ENCODE measurements at places on chromosomes 1 and 21. TPM values are rescaled to one million over a fixed set of nuclear protein-coding genes. Genes with fewer than 3 reads are reported as not detected.

GRCh38 chr1:147618077-147618569, 52.2 kb downstream of the ACP6 start:
- peak overlapping the region; percentile 2 for H3K4me3 ChIP-seq
- H3K27me3 ChIP-seq, result no peaks in the 10 kb centered on the region
- H3K36me3 ChIP-seq, result peaks cover 67% of the 10 kb centered on the region
- peak overlapping the region; percentile 79 for H3K27ac ChIP-seq
- DNase-seq, result peak; percentile 70

- no peak overlapping the region for H3K4me3 ChIP-seq
- DNase-seq, result no peak
- H3K4me1 ChIP-seq, result no peaks in the 10 kb centered on the region
- no peaks in the 10 kb centered on the region for H3K36me3 ChIP-seq
Measured at GRCh38 chr1:7264101-7264500, 478.8 kb downstream of the CAMTA1 start.

- no peak overlapping the region for H3K4me3 ChIP-seq
- H3K4me1 ChIP-seq, result no peaks in the 10 kb centered on the region
- DNase-seq, result no peak
- no peaks in the 10 kb centered on the region for H3K27me3 ChIP-seq
- H3K36me3 ChIP-seq, result no peaks in the 10 kb centered on the region
Measured at GRCh38 chr1:57474137-57474750, 50.4 kb upstream of the DAB1 start.

- no peak overlapping the region for H3K27ac ChIP-seq
- DNase-seq, result no peak
- no peaks in the 10 kb centered on the region for H3K4me1 ChIP-seq
- H3K27me3 ChIP-seq, result peaks cover 11% of the 10 kb centered on the region
Measured at GRCh38 chr1:60891281-60891680, 191.1 kb upstream of the NFIA start.

GRCh38 chr1:234659538-234659937, 49.6 kb upstream of the IRF2BP2 start:
- H3K27ac ChIP-seq, result no peak overlapping the region
- DNase-seq, result no peak
- peaks cover 5% of the 10 kb centered on the region for H3K4me1 ChIP-seq
- H3K27me3 ChIP-seq, result peaks cover 1% of the 10 kb centered on the region
- H3K4me3 ChIP-seq, result no peak overlapping the region

The CCDC30 gene
- total RNA-seq, result 1.6 TPM

GRCh38 chr1:215045698-215046308, 36.7 kb upstream of the KCNK2 start:
- no peak overlapping the region for H3K4me3 ChIP-seq
- H3K4me1 ChIP-seq, result no peaks in the 10 kb centered on the region
- no peaks in the 10 kb centered on the region for H3K27me3 ChIP-seq
- H3K36me3 ChIP-seq, result no peaks in the 10 kb centered on the region

DNA sequence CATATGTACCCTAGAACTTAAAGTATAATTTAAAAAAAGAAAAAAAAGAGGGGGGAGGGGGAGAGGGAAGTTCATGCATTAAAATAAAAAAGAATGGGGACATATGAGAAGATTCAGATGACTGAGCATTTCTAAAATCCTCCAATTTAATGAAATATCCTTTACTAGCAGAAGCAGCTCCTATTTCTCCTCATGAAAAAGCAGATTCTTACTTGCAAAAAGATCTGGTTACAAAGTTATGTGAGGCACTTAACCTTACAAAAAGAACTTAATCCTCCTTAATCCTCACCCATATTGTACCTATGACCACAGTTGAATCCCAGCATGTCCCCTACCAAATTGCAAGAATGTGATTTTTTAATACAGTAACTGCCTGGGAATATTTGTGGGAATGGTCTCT, 298.5 kb downstream of the SRGAP2C start:
- no peak overlapping the region for H3K27ac ChIP-seq
- peaks cover 13% of the 10 kb centered on the region for H3K4me1 ChIP-seq
- H3K36me3 ChIP-seq, result peaks cover 15% of the 10 kb centered on the region
- no peak overlapping the region for H3K4me3 ChIP-seq
- DNase-seq, result no peak
- H3K27me3 ChIP-seq, result no peaks in the 10 kb centered on the region

The CAMK2N1 gene
- total RNA-seq, result 0.63 TPM

The TP73 gene
- total RNA-seq, result 2.0 TPM

- H3K27me3 ChIP-seq, result no peaks in the 10 kb centered on the region
- H3K4me3 ChIP-seq, result no peak overlapping the region
- no peaks in the 10 kb centered on the region for H3K36me3 ChIP-seq
- H3K4me1 ChIP-seq, result no peaks in the 10 kb centered on the region
- H3K27ac ChIP-seq, result no peak overlapping the region
Measured at GRCh38 chr21:18771845-18772380, 368.3 kb upstream of the TMPRSS15 start.

The KCNJ15 gene
- total RNA-seq, result not detected
